ENCODE measurements at places on chromosomes 1 and 21.

- no peak for DNase-seq
Observed at GRCh38 chr21:20404915-20405314, 593.3 kb upstream of the NCAM2 start.

- no peak for DNase-seq
Observed at GRCh38 chr1:86466986-86467385, 1.7 kb upstream of the CLCA1 start.

GRCh38 chr1:174040387-174040786 is 18.2 kb upstream of the RC3H1 start:
- DNase-seq: no peak

DNA sequence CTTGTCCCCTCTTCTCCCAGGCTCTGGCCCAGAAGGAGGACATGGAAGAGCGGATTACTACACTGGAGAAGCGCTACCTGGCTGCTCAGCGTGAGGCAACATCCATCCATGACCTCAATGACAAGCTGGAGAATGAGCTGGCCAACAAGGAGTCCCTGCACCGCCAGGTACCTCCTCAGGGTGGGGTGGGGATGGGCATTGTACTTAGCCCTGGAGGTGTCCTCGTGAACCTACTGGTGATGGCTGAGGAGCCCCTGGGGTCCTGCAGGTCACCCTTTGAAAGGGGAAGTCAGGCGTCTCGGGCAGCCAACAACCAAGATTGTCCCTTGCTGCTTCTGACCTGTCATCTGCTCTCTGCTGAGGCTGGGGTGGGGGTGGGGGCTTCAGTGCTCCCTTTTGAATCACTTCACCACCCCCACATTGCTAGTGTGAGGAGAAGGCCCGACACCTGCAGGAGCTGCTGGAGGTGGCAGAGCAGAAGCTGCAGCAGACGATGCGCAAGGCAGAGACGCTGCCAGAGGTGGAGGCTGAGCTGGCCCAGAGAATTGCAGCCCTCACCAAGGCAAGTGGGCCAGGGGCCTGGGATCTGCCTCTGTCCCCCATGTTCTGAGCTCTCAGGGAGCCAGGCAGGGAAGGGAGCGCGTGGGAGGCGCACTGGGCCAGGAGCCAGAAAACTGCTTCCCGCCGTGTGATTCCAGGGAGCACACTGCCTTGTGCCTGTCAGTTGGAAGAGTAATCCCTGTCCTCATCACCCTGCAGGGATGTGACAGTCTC is 19.7 kb downstream of the PPFIA4 start:
- DNase-seq: peak; percentile 24

DNA sequence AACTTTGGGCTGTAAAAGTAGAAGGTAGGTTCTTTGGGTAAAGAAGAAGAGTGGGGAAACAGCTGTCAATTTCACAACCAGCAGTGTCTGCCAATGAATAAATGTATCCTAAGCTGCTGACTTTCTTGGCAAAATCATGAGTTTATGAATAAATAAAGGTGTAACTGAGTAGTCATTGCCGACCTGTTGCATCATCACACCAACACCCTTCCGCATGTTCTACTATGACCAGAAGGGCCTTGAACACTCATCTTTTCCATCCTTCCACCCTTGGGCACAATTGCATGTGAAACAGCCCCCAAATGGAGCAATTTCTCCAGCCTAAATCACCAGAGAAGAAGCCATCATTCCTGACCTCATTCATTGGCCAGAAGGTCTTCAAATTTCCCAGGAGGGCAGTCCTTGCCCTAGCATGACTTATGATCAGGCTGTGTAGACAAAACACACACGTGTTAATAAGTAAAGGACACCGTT is 31.2 kb upstream of the QSOX1 start:
- DNase-seq: no peak

DNA sequence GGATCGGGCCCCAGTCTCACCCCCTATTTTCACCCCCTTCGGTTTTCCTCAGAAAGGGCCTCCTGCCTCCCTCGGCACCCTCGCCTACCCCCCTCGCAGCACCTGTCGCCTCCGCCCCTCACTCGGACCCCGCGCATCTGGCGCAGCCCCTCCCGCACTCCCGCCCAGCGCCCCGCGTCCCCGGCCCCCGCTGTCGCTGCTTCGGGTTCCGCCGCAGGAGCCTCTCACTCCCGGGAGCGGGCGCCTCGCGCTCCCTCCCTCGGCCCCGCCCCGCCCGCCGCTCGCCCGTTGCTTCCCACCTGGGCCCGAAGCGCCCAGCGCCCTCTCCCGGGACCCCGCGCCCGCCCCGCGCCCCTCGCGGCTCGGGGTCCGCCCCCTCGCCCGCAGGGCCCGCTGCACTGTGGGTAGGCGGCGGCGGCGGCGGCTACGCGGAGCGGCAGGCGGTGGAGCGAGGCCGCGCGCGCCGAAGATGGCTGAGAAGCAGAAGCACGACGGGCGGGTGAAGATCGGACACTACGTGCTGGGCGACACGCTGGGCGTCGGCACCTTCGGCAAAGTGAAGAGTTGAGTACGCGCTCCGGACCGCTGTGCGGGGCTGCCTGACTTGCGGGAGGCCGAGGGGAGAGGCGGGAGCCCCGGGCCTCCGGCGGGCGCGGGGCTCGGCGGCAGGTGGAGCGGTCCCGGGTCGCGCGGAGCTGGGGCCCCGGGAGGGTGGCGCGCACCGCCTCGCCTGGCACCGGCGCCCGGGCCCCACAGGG is at the start of gene PRKAA2:
Gene PRKAA2 (plus strand): TSS at position 396 of the 758 bp plus-strand sequence. CDS start 74 bp downstream, at position 470.
- peak; percentile 56 for DNase-seq

DNA sequence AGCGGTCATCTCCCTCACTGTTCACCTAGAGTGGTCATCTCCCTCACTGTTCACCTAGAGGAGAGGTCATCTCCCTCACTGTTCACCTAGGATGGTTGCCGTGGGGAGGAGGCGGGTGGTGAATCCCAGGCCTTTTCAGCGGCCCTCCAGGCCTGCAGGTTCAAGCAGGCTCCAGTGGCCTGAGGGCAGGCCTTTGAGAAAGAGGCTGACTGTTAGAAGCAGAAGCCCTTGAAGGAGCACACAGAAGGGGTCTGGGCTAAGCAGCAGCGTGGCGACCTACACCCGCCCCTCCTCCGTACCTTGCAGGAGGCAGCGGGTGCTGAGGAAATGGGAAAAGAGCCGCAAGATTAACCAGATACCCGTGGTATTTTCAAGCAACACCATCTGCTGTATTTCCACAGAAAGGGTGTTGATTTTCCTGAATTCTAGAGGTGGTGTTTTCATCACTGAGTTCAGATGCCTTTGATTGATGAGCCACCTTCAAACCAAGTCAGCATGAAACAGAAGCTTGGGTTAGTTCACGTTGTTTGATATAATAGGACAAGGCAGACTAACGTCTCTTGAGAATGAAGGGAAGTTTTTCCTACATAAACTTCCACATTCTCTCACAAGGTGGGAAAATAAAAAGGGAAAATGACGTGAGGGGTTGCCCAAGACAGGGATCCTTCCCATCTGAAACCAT is 289.5 kb downstream of the KIF26B start:
- no peak for DNase-seq

GRCh38 chr1:177043597-177043996 is 120.9 kb downstream of the ASTN1 start:
- DNase-seq: no peak

DNA sequence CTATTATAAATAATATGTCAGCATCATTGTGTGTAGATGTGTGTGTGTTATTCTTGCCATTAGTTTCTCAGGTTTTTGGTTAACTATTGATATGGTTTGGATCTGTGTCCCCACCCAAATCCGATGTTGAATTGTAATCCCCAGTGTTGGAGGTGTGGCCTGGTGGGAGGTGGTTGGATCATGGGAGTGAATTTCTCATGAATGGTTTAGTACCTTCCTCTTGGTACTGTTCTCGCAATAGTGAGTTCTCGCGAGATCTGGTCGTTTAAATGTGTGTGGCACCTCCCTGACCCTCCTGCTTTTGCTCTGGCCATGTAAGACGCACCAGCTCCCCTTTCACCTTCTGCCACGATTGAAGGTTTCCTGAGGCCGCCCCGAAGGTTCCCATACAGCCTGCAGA is 9.6 kb upstream of the POFUT2 start:
- DNase-seq: no peak

- DNase-seq: no peak
Observed at GRCh38 chr21:45401916-45402900, 2.8 kb upstream of the COL18A1 start.

GRCh38 chr1:3504822-3505153 is 50.3 kb downstream of the ARHGEF16 start:
- no peak for DNase-seq

- DNase-seq: no peak
Observed at GRCh38 chr1:206472886-206473285, 2.6 kb downstream of the IKBKE start.

DNA sequence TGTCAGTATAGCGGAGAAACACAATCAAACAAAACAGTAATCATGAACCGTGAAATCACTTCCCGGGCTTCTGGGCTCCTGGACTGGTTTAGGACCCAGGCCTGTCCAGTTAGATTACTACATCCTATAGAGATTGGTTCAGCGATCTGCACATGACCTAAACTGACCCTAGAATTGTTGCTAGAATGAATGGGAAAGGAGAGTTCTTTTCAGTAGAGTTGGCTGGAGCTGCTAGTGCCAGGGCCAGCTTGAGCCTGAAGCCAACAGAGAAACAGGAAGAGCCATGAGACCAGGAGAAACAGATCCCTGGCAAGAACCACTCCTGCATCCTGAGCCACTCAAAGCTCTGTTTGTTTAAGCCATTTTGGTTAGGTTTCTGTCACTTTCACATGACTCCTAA is 474.3 kb upstream of the C1orf87 start:
- no peak for DNase-seq

DNA sequence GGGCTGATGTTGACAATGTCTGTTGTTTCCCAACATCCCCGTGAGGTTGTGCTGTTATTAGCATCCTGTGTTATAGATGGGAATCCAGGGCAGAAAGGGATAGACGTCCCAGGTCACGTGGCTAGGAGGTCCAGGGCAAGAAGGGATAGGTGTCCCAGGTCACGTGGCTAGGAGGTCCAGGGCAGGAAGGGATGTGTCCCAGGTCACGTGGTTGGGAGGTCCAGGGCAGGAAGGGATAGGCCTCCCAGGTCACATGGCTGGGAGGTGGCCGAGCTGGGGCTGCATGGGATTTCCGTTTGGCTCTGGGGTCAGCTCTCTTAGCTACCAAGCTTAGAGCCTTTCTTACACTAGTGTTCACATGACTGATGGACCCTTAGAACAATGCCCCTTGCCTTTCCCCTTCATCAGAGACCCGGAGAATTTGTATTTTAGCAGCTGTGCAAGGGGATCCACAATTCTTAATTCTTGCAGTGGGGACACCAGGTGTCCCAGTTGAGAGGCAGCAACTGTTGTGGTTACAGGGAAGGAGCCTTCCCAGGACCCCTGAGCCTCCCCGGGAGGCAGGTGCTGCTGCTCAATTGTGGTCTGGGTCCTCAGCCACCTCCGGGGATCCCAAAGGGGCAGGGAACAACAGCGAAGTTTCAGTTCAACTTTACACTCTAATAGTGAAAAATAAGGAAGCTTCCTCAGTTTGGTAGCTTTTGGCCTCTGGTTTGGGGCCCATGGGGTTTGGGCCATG is 69.2 kb downstream of the UMODL1 start:
- DNase-seq: no peak

DNA sequence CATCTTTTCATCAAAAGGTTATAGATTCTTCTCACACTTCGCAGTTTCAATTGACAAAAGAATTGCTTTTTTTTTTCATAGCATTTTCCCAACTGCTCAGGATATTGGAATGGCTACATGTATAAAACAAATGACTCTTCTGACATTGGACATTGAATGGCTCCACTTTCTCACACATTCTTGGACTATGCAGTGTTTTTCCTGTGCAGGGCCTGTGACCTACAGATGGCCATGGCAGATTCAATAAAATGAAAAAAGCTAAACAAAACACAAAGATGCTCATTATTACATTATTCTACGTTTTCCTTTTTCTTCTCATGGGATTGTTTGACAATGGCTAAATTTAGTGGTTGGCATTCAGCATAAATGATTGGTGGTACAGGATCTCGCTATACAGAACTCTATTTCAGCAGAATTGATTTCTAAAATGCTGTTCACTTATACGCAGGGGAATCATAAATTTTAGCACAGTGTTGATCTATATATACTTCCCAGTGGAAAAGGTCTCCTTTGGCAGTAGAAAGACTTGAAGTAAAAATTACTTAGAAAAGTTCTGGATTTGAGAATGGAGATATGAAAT is 115.6 kb upstream of the ADAMTS5 start:
- no peak for DNase-seq

DNA sequence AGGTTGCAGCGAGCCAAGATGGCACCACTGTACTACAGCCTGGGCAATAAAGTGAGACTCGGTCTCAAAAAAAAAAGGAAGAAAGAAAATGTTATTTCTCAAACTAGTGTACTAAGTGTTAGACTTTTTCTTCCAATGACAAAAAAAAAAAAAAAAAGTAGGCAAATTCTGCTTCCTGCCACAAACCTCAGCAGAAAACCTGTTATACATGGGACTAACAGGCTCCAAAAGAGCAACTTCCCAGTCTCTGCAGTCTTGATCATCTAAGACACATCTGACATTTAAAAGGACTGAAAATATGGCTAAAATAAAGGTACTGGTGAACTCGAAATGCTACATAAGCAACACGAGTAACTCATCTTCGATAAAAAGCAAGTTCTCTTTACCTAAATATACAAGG is 59.6 kb downstream of the HSF2BP start:
- no peak for DNase-seq

GRCh38 chr1:165487921-165488320 is 43.0 kb upstream of the RXRG start:
- no peak for DNase-seq

- no peak for DNase-seq
Observed at GRCh38 chr1:62076286-62076685, 118.4 kb upstream of the L1TD1 start.

- DNase-seq: no peak
Observed at GRCh38 chr1:108598340-108598739, 38.4 kb downstream of the EEIG2 start.

- DNase-seq: no peak
Observed at GRCh38 chr1:164337394-164337793, 221.6 kb upstream of the PBX1 start.

DNA sequence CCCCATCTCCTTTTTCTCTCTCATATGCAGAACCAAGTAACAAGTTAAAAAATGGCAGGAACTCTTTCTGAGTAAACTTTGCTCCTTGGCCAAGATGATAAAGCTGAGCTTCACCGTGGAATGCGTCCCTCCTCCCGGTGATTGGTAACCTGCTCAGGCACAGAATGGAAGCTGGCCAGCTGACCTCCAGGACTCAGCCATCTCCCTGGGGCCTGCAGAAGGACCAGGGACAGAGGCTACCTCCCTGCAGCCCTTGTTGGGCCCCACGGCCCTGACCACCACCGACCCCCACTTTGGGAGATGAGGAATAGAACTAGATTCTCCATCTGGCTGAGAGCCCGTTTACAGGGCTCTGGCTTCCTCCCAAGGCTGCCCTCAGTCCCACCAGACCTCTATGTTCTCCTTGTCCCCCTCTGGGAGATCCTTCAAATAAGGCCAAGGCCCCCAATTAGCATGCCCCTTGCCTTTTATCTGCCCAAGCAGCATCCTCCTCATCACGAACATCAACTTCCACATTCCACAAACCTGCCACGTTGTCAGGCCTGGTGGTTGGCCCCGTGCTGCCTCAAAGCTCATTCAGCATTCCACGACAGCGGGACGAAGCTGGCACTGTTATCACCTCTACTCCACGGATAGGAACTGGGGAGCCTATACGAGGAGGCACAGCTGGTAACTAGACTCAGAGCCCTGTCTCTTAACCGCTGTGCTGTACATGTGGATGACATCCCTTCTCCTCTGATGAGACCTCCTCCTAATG is 74.2 kb downstream of the CD34 start:
- no peak for DNase-seq

- DNase-seq: no peak
Observed at GRCh38 chr1:187442603-187443002, 613.9 kb downstream of the PLA2G4A start.

Data from posterior cingulate gyrus (tissue), 11 donors.